ENCODE measurements at places on chromosomes 13 and 19.

DNA sequence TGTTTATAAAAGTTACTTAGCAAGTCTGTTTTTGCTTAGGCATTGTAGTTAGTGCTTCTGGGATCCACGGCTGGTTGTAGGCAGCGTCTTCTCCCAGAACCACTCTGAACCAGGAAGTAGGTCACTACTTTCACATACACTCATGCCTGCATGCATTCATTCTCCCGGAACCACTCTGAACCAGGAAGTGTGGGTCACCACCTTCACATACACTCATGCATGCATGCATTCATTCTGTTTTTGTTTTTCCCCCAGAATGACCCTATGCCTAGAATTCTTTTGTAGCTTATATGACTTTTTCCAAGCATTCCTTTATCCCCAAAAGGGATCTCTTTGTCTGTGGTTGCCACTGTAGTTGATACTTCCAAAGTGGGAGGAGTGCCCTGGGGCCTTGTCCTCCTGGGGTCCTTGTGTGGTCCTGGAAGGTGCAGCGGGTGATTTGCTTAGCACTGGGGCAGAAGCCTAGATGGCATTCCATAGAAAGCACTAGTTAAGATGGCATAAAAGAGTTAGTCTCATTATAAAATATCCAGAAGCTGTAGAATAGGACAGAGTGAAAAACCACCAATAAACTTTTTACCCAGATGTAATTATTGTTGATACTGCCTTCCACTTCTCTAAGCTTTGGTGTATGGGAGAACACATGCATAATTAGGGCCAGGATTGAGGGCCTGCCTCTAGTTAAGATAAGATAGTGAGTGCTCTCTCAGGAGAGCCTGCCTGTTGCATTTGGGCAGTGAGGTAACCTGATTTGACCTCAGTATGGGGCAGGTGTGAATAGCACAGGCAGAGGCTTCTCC lies 68.6 kb upstream of the TEX29 start:
- no peak for DNase-seq

DNA sequence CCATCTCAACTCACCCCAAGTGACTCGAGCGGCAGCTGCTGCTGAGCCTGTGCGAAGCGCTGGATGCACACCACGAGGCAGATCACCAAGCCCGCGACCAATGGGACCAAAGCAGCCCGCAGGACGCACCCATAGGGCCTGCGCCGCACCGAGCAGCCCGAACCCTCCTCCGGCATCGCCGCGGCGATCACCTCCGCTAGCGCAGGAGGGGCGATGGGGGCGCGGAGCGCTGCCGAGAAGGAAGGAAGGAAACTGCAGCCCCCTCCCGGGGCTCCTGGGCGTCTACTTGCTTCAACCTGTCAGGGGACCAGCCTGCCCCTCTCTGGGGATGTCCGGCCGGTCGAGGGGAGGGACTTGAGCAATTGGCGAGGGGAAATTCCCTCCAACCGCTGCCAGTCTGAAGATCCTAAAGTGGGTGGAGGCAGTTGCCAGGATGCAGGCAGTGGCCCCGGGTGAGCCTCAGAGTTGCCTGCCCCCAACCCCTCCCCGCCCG lies at the start of gene CD70:
Gene CD70 (minus strand): TSS at position 324 of the 493 bp plus-strand sequence. CDS start 148 bp downstream, at position 176.
- peak; percentile 20 for DNase-seq

DNA sequence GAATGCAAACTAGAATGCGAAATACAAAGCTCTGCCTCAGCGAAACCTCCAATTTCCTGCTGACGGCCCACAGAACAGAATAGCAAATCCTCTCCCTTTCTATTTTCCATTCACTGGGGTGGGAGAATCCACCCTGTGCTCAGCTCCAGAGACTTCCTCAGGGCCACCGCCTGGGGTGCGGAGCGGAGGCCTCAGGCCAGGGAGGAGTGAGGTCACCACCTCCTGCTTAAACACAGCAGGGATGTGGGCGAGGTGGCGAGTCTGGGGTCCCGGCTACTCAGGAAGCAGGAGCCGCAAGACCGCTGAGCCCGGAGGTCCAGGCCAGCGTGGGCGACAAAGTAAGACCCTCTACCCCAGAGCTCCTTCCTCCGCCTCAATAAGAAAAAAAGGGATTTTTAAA lies 666 bp upstream of the ZNF320 start:
- DNase-seq = no peak

- DNase-seq = no peak
Observed at GRCh38 chr13:37143911-37144310, 38.4 kb upstream of the CSNK1A1L start.

- no peak for DNase-seq
Observed at GRCh38 chr19:49425922-49426592, 869 bp downstream of the GFY start.

GRCh38 chr13:110217085-110217484 lies 89.9 kb downstream of the COL4A1 start:
- DNase-seq = no peak

DNA sequence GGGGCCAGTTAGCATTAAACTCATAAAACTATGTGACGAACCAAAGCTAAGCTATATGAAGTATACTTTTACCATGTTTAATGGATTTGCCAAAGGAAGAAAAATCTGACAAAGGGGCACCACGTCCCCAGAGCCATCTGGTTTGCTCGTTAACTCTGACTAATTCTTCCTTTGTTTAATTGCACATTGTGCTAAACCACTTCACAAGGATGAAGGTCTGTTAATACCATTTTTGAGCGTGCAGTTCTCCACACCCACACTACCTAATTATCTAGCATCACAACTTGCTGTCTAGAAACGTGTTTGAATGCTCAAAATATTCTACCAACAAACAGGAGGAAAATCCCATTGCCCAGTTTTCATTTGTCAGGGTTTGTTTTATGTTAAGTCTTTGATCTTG lies 74.8 kb downstream of the COL4A1 start:
- DNase-seq = no peak

DNA sequence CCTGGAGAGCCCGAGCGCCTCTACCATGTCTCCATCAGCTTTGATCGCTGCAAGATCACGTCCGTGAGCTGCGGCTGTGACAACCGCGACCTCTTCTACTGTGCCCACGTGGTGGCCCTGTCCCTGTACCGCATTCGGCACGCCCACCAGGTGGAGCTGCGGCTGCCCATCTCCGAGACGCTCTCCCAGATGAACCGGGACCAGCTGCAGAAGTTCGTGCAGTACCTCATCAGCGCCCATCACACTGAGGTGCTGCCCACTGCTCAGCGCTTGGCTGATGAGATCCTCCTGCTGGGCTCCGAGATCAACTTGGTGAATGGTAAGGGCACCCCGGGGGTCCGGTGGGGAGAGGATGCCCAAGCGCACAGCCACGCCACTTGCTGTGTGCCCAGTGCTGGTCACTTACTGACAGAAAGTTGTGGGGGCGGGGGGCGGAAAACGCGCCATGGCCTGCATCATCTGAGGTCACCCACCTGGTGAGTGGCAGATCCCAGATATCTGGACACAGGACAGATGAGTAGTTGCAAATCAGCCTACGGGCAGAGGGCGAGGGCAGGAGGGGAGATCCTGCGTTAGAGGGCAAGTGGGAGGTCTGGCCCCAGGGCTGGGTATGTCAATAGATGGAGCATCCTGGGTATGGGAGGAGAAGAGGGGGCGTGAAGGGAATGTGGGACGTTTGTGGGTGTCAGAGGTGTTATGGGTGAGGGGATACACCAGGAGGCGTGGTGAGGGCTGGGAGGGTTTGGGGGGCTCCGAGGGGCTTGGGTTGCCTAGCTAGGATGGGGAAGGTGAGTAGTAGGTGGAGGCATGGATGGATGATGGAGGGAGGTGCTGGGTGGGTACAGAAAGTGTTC lies 9.8 kb downstream of the ZSWIM4 start:
- DNase-seq = no peak
